ENCODE measurements at places on chromosomes 6 and 20. TPM values are rescaled to one million over a fixed set of nuclear protein-coding genes. Genes with fewer than 3 reads are reported as not detected.

DNA sequence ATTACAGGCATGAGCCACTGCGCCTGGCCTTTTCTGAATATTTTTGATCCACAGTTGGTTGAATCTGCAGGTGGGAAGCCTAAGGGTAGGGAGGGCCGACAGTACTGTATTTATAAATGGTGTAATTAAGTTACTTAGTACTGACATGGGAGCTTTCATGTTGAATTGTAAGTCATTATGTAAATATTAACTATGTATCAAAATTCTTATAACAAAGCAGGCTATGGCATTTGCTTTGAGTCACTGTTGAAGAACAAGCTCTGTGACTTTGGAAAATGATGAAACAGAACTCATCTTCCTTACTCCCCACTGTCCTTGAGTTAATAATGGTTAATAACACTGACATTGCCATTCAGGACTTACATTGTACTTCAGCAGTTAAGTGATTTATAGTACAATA lies 63.0 kb upstream of the TXNDC5 start:
- DNase-seq, result no peak

DNA sequence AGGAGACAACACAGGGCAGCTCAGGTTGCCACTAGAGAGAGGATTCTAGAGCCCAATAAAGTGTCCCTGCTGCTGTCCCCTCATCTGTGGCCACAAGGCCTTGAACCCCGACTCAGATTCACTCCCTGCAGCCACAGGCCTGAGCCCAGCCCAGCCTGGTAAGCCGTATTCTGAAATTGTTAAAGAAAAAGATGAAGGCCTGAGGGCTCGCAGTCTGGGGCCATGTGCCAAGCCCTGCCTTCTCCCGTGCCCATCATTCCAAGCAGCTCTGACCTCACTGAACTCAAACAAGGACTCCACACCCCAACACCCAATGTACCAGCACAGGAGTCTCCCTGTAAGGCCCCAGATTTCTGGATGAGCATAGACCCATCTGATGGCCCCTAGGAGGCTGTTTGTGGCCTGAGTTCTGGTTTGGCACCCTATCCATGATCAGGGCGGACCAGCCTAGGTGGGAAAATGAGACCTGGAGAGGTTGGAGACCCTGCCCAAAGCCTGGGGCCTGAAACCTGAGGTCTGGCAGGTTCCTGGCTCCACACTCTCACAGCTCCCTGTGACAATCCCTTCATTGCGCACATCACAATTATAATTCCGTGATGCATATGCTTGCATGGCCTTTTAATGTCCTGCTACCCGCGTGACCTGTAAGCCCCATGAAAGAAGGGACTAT lies 62.0 kb upstream of the TOP1 start:
- DNase-seq, result no peak

The DCDC2 gene
- total RNA-seq, result not detected

- no peak for DNase-seq
Observed at GRCh38 chr6:18099511-18099910, 23.0 kb downstream of the NHLRC1 start.

DNA sequence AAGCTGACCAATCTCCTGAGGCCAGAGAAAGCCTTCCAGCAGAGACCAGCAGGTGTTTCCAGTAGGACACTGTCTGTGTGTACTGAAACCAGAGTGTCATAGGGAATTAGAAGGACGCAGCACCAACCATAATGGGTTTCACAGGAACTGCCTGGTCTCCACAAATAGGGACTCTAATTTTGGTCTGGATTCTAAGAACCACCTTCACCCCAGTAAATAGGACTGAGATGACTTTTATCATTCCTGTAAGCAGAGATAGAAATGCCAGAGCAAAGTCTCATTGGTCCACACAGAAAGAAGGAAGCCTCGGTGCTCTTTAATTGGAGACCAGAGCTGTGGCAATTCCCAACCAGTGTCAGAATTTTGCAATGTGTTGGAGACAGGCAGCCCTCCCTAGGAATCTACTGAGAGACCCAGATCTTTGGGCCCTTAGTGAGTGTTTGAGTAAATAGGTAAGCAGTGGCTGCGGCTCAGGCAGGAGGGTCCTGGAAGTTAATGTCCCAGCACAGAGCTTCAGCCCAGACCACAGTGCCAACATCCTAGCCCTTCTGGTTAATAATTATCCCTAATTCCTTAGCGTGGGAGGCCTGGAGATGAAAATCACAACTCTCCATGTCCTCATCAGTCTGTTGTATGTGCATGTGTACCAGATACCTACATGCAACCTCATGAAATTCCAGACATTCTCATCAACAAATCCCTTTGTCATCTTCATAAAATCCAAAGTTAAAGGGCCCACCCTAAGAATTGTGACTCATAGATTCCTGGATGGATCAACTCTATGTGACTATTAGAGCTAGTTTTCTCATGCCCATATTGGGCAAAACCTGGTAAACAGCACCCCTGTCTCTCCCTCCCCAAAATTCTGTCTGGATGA lies 81.2 kb downstream of the UNC5CL start:
- DNase-seq, result no peak

GRCh38 chr6:9702914-9703313 lies 712.0 kb downstream of the TFAP2A start:
- no peak for DNase-seq

GRCh38 chr6:148757944-148758480 lies 11.2 kb downstream of the UST start:
- no peak for DNase-seq

DNA sequence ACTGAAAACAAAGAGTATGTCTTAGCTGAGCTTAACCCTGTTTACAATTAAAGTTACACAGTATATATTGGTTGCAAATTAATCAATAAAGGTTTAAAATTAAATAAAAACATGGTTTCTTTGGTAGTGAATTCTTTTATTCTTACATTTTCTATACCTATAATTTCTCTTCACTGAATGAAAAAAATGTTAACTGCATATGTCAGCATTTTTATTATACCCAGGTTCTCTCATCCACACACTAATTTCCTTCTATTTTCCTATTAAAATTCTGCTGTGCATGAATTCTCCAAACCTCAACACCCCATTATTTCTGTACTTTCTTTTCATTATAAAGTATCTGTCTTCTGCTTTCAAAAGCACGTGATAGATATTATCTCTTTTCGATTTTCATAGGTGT lies 91.9 kb downstream of the TBC1D32 start:
- DNase-seq, result no peak

The TTLL9 gene
- 3.1 TPM for total RNA-seq

- peak; percentile 57 for DNase-seq
Observed at GRCh38 chr20:17895641-17896171, 72.9 kb downstream of the SNX5 start.

GRCh38 chr6:89412071-89413005 lies at the start of gene RRAGD:
Gene RRAGD (minus strand): TSS chr6:89412273. CDS start chr6:89411993, 280 bp downstream.
- DNase-seq, result peak; percentile 56

DNA sequence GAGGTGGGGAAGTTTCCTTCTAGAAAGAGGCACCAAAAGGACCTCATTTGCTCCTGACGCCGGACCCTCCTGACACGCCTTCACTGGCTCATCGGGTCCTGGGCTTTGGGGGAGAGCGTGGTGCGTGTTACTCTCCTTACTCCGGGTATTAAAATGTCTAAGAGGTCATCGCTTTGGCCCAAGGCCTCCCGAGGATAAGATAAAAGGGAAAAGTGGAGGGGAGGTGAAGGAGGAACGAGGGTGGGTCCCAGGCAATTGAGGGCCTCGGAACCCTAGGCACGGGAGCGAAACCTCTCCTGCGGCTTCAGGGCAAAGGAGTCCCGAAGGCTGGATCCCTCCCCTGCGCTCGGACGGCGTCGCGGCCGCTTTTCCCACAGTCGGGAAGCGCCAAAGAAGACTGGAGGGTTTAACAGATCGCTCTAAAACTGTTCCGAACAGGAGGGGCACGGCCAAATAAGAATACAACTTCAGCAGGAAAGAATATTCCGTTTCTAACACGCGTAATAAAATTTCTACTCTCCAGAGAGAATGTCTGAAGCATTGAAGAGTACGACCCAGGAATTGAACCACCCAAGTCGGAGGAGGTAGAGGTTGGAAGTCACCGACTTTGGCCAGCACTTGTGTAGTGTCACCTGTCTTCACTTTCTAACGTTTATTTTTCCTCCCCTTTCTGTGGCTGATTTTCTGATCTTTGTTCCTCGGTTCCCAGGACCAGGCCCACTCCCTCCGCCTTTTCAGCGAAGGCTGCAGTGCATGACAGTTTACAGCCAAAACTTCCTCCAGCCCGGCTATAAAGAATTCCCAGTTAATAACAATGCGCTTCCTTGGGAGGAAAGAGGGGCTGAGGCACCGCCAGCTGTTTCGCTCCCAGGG lies 2.1 kb upstream of the TBXT start:
- DNase-seq, result no peak

DNA sequence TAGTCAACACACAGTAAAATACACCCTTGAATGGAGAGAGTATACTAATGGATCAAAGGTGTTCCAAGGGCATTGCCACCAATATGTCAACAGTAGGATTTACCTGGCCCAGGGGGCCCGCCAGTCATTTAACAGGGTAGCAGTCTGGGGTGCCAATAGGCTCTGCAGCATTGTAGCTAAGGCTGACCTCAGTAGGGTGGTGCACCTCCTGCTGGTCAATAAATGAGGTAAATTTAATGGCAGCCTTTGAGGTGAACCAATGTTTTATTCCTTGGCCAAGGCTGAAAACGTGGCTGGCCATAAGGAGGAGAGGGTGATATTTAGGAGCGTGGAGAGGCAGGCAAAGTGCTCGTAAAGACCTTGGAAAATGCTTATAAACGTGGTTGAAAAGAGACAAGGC lies 147.2 kb downstream of the RPS12 start:
- no peak for DNase-seq

GRCh38 chr6:11983306-11983705 lies 28.8 kb upstream of the HIVEP1 start:
- no peak for DNase-seq

- no peak for DNase-seq
Observed at GRCh38 chr6:158293122-158293521, 19.1 kb upstream of the TULP4 start.

GRCh38 chr6:133995296-133995695 lies 42.3 kb downstream of the TBPL1 start:
- DNase-seq, result no peak

DNA sequence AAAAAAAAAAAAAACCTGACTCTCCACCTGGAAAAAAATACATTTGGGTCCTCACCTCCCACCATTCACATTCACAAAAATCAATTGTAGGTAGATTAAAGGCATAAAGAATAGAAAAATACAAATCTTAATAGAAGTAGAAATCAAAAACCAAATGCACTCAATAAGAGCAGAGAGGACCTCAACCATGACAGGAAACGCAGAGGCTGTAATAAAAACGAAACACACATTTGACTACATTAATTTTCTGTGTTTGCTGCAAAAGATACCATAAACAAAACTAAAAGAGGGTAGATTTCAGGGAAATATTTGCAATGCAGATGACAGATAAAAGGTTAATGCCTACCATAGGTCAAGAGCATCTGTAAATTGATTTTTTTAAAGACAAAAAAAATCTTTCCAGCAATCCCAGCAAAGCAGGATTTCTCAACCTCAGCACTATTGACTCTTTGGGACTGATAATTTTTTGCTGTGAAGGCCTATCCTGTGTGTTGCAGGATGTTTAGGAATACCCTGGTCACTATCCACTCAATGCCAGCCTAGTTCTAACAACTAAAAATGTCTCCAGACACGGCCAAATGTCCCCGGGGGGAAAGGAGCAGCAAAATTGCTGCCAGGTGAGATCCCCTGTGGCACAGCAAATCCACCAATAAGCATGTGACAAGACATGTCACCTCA lies 9.1 kb downstream of the ETV7 start:
- DNase-seq, result no peak

- no peak for DNase-seq
Observed at GRCh38 chr6:111794727-111795452, 78.4 kb downstream of the FYN start.

- no peak for DNase-seq
Observed at GRCh38 chr6:53410508-53411258, 61.9 kb upstream of the ELOVL5 start.

The MUC21 gene
- total RNA-seq, result not detected

DNA sequence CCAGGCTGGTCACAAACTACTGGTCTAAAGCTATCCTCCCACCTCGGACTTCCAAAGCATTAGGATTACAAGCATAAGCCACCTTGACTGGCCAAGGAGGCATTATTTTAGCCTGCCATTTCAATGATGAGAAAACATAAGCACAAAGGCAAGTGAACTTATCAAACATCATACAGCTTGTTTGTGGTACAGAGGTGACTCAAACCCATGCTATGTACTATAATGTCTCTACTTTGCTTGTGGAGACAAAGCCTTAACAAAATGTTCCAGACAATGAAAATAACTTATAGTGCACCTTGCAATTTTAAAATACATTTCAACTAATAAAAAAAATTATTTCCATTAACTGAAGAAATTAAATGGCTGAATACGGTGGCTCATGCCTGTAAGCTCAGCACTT lies 26.2 kb downstream of the HDAC2 start:
- DNase-seq, result no peak

The PDE10A gene
- total RNA-seq, result 6.6 TPM

GRCh38 chr6:167141667-167142432 lies 15.9 kb downstream of the GPR31 start:
- DNase-seq, result peak; percentile 14

GRCh38 chr20:31596831-31597480 lies 8.1 kb upstream of the ID1 start:
- no peak for DNase-seq

The MAS1L gene
- not detected for total RNA-seq

DNA sequence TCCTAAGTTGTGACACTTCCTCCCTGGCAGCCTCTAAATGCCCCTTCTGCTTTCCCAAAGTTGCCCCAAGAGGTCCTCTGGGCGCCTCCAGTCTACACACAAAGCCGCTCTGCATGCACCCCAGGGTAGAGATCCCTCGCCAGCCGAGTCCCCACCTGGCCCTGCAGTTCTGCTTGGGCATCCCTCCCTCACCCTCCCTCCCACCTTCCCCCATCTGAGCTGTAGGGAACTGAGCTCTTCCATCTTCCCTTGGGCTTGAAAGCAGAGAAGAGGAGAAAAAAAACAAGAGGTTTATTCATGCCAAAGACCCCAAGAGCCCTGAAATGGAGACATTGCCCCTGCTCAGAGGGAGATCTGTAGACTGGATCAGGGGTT lies 5.7 kb upstream of the FGD2 start:
- DNase-seq, result no peak

DNA sequence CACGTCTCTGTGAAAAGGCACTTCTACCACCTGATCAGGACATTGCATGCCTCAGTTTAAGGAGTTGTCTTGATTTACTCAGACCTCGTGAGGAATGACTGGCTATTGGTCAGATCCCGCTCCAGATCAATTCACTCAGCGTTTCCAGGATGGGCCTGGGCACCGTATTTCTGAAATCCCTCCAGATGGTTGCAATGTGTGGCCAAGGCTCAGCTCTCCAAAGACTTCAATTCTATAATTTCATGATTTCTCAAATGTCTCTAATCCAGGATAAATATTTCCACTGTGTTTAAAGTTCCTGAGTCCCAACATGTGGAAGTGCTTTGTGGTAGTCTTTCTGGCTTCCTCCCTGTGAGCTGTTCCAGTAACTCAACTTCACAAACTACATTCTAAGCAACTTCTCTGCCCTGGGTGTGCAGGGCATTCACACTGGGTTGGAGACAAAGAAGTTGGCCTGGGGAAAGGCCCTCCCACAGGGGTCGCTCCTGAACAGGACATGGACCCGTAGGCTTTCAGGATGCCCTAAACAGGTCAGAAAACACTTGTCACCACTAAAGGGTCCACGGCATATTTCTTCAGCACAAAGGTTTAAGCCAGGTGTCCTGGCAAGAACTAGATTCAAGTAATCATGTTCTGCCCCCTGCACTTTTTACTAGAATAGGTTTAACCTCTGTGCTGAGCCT lies 212.1 kb downstream of the WDR27 start:
- DNase-seq, result no peak

The CDH26 gene
- 2.7 TPM for total RNA-seq

Data from tibial nerve (tissue), 4 donors.